ENCODE measurements at places on chromosomes 2 and 18.

DNA sequence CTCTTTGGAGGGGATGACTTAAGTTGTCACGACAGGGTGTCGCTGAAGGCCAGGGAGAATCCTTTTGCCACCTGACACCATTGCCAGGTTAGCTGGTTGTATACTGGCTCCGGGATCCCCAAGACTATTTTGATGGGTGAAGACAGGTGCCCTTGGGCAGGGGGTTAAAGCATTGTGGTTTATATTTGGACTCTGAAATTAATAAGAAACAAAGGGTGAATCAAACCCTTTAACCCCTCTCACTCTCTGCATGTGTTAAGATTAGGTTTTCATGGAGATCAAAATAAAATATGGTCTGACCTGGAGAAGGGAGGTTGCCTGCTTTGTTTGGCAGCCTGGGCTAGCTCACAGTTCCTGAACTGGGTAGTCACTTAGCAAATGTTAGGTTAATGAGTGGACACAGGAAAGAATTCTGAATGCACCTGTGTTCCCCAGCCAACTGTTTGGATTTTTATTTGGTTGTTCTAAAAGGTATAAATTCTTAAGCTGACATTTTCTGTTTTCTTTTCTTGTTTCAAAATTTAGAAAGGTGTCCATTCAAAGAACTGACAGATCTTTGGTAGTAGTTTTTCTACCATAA is 301.7 kb downstream of the KCNS3 start:
- no peak for DNase-seq

- DNase-seq: no peak
Observed at GRCh38 chr2:233091595-233092375, 31.6 kb downstream of the INPP5D start.

DNA sequence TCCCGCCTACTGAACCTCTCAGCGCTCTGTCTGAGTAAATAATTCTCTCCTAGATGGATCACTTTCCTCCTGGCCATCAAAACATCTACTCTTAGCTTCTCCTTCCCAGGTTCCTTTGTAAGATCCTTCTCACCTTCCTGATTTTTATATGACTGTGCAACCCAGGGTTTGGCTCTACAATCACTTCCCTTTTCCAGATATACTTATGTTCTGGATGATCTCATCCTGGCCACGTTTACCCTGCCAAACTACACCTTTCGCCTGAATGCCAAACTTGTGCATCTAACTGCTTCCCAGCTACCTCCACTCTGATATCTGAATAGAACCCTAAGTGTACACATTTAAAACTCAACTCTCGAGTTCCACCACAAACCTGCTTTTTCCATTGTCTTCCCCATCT is 290.5 kb upstream of the REV1 start:
- DNase-seq: no peak

DNA sequence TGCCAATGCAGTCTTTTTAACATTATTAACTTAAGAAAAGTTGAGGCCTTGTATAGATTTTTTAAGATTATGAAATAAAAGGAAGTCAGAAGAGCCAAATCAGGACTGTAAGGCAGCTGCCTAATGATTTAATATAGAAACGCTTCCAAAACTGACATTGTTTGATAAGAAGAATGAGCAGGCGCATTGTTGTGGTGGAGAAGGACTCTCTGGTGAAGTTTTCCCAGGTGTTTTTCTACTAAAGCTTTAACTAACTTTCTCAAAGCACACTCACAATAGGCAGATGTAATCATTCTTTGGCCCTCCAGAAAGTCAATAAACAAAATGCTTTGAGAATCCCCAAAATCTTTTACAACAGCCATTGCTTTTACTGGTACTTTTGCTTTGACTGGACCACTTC is 288.6 kb upstream of the FIGN start:
- no peak for DNase-seq

DNA sequence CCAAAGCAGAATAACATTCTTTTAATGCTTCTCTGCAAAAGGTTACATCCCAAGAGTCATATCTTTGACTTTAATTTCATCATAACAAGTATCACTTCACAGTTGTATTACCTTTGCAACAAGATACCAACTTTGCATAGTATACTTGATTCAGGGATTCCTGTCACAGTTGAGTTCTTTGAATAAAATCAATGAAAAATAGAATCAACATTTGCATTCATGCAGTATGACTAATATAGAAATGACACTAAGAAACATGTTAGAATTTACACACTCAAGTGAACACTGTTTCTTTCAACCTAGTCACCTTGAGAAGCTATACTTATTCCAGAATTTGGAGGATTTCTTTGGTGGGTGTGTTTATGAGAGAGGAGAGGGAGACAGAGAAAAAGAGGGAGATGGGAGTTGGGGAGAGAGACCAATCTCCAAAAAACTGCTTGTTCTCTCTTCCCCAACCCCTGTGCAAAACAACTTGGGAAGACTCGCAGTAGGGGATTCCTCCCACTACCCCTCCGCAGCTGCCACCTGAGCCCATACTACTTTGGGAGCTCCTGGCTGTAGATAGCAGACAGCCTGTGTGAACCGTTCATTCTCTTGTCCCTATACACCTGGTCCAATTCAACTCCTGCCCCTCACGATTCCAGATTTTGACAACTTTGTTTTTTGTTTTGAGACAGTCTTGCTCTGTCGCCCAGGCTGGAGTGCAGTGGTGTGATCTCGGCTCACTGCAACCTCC is 57.7 kb downstream of the PELI1 start:
- no peak for DNase-seq
